Right atrium auricular region (tissue), 2 donors: ENCODE measurements at places on chromosomes 4 and X. TPM values are rescaled to one million over a fixed set of nuclear protein-coding genes. Genes with fewer than 3 reads are reported as not detected.

The PPP3CA gene
- total RNA-seq = 15.7 TPM

The DAPP1 gene
- total RNA-seq = not detected

DNA sequence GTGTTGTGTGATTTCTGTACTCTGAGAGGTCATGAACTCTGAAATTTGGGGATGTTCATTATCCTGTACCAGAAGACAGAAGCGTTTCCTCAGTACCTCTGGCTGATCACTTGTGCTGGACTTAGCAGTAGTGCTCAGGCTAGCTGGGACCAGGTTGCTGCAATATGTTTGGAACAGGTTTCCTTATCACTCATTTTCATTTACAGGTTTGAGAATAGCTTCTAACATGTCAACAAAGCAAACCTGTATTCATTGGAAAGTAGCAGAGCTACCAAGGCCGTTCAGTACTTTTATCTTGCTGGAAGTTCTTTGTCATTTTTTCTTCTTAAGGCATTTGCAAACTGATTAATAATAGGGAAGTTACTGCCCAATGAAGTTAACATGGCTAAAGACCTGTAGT lies 242.9 kb upstream of the ANKRD50 start:
- H3K27ac ChIP-seq = no peak overlapping the region
- DNase-seq = no peak
- no peaks in the 10 kb centered on the region for H3K36me3 ChIP-seq
- H3K4me3 ChIP-seq = no peak overlapping the region
- no peaks in the 10 kb centered on the region for H3K4me1 ChIP-seq
- no peaks in the 10 kb centered on the region for H3K27me3 ChIP-seq

The SCD5 gene
- total RNA-seq = 14.0 TPM

- no peak overlapping the region for H3K27ac ChIP-seq
- no peak for DNase-seq
- H3K27me3 ChIP-seq = no peaks in the 10 kb centered on the region
- no peaks in the 10 kb centered on the region for H3K4me1 ChIP-seq
- no peak overlapping the region for H3K4me3 ChIP-seq
These were observed 31.8 kb upstream of the HSD17B13 start for GRCh38 chr4:87354168-87355102.
